Left ventricle myocardium inferior (tissue), 1 donor: ENCODE measurements at places on chromosomes 1 and 21.

DNA sequence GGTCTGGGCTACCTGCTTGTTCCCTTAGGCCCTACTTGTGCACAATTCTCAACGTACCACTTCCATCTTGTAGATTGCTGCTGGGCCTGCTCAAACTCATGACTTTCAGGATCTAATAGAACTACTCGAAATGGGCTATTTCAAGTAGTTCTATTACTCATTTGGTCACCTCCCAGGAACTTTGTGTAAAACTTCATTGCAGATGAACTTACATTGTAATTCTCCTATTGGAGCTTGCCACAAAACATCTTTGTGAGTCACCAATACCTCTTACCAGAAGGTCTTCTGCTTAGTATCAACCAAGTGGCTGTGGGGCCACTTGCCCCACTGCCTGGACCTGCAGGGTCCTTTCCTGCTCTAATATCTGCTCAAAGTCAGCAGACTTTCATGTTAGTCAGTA is 10.7 kb upstream of the MYOCOS start:
- DNase-seq: no peak

GRCh38 chr1:36137776-36138175 is 11.5 kb downstream of the TRAPPC3 start:
- no peak for DNase-seq

DNA sequence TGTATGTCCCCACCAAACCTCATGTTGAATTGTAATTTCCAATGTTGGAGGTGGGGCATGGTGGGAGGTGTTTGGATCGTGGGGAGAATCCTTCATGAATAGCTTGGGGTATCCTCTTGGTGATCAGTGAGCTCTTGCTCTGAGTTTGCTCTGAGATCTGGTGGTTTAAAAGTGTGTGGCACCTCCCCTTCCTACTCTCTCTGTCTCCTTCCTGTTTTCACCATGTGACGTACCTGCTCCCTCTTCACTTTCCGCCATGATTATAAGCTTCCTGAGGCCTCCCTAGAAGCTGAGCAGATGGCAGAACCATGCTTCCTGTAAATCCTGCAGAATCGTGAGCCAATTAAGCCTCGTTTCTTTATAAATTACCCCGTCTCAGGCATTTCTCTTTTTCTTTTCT is 40.0 kb upstream of the OSBPL9 start:
- DNase-seq: no peak

GRCh38 chr1:154620751-154621150 is 12.8 kb upstream of the ADAR start:
- no peak for DNase-seq

DNA sequence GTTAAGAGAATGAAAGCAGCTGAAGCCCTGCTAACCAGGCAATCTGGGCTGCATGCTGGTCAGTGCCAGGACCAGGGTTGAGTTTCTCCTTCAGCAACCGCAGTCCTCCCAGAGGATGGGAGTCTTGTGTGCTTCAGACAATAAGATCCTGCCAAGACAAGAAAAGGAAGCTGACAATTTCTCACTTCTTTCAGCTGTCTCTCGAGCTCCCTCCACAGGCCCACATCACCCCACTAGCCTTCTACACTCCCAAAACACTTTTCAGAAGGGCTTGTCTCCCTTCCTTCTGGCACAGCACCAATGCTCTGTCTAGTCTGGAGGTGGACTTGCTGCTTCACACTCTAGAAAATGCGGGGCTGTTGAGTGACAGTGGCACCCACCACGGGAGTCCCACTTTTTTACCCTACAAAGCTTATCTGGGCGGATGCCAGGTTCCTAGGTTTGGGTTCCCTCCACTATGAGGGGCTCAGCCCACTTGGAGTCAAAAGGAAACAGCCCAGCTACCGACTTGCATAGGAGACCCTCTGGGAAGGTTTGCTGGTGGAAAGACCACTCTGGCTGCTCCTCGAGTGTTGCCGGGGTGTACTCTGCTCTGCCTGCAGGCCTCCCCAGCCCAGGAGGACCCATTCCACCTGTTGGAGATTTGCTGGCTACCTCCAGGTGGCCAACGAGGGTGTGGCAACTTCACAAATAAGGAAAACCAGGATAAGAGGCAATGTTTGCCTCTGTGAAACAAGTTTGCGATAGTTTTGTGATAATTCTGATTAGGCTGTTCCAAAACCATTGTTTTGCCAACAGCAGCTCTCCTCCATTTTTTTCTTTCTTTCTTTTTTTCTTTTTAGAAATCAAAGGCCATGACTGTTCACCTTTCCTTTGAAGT is 68.9 kb downstream of the TENT5C start:
- no peak for DNase-seq

GRCh38 chr1:189323091-189323490 is 1154.6 kb downstream of the BRINP3 start:
- DNase-seq: no peak

GRCh38 chr1:224333309-224333926 is 3.4 kb upstream of the NVL start:
- no peak for DNase-seq

DNA sequence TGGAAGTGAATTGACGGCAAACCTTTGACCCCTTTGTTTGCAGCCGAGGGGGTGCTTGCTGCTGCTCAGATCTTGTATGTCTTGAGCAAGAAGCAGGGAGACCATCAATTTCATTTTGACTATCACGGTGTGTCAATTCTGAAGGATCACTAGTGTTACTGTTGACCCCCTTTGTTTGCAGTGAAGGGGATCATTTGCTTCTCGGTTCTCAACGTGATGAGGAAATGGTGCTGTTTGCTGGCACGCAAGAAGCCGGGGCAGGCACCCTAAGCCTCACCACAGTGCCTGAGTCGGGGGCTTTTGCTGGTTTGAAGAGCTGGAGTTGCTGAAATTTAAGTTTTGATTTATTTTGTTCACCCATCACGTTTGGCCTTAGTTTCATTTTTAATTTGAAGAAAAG is 7.5 kb downstream of the RBM15 start:
- DNase-seq: no peak

GRCh38 chr1:182985876-182986275 is 32.9 kb upstream of the SHCBP1L start:
- no peak for DNase-seq

GRCh38 chr1:169473347-169473746 is 12.4 kb downstream of the SLC19A2 start:
- DNase-seq: no peak

GRCh38 chr1:160981584-160982411 is 27.2 kb upstream of the ITLN2 start:
- no peak for DNase-seq

DNA sequence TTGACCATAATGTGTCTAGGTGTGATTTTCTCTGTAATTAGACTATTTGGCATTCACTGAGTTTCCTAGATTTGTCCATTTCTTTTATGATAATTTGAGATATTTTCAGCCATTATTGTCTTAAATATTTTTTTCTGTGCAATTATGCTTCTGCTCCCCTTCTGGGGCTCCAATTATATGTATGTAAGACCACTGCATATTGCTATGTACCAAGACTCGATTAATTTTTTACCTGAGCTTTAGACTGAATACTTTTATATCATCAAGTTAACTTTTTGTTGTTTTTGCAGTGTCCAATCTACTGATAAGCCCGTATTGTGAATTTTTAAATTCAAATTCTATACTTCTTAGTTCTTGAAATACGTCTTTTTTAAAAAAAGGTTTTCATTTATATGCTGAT is 5.1 kb upstream of the TAF1A start:
- no peak for DNase-seq
